Activated gamma-delta T cell treated with Interleukin-2 at 50 U/mL for 16 hours (primary cell): ENCODE measurements at places on chromosomes 4 and X.
A peak's percentile ranks its signal among the peaks of the same experiment; 100 is the strongest.

- no peak for DNase-seq
Measured at GRCh38 chr4:75777589-75777988, 53.2 kb downstream of the USO1 start.

DNA sequence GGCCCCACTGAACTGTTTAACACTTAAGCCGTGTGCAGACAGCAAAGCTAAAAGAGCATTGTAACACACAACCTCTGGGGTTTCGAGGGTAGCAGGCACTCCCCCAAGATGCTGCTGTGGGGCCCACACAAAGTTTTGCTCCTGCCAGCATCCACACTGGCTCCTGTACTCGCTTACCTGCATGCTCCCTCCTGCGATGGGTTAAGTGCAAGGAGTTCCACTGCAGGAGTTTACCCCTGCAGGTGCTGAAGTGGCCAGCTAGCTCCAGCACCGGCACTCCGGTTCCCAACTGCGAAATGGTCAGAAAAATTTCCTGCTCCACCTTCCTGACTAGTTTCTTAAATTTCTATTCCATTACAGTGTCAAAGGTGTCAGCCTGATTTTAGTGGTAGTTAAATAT, 443.5 kb downstream of the PCDH10 start:
- no peak for DNase-seq

GRCh38 chr4:144355811-144356757, 215.6 kb upstream of the GYPA start:
- DNase-seq, result no peak

DNA sequence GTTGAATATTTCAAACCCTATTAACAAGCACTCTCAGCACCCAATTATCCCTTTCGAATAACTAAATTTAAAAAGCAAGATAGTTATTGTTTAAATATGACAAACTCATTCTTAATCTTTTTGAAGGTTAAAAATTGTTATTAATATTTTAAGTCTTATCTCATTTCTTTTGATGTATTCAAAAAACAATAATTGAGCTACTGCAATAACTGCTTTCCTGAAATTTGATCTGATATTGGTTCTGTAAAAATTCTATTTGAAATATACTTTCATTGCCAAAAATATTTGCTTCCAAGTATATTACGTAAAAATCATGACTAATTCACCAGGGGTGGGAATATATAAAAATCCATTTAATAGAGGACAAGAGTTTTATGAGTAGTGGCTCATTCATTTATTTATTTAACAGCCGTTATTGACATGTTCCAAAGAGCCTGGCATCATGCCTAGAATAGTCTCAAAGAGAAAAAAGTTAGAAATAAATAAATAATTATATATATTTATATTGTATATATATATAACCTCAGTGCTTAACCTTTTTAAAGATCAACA, 34.4 kb downstream of the GLRA3 start:
- DNase-seq, result no peak

DNA sequence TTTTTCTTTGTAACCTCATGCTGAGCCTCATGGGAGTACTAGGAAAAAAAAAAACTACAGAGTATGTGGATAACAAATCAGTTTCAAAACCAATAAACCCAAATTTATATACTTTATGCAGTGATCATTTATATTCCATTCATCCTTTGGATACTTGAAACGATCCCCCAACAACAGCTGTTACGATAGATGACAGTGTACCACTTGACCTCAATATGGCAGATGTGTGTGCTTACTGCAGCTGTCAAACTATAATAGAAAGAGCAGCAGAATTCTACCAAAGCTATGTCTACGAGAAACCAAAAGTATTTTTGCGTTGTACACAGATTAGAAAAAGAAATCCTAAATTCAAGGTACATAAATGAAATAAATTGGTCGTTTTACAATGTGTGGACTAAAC, 337.8 kb downstream of the PDGFC start:
- DNase-seq, result no peak

DNA sequence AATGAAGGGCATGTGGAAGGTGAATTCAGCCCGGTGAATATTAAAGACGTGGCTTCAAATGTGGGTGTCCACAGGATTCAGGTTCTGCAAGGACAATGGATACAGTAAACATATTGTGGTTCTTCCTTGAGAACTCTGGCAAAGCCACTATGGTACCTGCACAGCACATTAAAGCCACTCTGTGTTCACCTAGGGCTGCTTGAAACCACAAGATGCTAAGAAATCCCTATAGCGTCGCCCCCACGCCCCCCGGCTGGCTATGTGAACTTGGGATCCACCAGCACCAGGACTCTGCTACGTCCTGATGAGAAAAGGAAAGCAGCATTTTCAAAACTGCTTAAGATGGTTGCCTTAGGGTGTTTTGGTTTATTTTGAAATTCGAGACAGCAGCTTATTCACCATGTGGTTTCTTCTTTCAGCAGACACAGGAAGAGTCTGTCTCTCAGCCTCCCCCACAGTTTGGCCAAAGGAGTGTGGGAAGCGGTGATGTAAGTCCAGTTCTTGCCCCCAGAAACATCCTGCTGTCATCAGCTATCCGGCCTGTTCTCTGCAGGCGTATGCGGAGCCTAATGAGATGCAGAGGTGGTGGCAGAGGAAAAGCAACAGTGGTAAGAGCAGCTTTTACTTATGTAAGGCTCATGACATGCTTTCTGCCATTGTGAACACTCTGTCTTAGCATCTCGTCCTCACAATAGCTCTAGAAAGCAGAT, 111.5 kb downstream of the AFAP1 start:
- DNase-seq, result peak; percentile 67

GRCh38 chr4:152162331-152162697, 373.6 kb downstream of the FBXW7 start:
- DNase-seq, result no peak

GRCh38 chrX:70117738-70118137, 15.5 kb upstream of the IGBP1 start:
- DNase-seq, result no peak

GRCh38 chr4:23058165-23058776, 365.5 kb downstream of the GBA3 start:
- DNase-seq, result no peak
